ENCODE measurements at places on chromosomes 6 and 20.

- DNase-seq: no peak
Observed at GRCh38 chr6:32638532-32639219, 1.5 kb downstream of the HLA-DQA1 start.

GRCh38 chr20:36672991-36673390 lies 27.0 kb upstream of the SLA2 start:
- DNase-seq: no peak

DNA sequence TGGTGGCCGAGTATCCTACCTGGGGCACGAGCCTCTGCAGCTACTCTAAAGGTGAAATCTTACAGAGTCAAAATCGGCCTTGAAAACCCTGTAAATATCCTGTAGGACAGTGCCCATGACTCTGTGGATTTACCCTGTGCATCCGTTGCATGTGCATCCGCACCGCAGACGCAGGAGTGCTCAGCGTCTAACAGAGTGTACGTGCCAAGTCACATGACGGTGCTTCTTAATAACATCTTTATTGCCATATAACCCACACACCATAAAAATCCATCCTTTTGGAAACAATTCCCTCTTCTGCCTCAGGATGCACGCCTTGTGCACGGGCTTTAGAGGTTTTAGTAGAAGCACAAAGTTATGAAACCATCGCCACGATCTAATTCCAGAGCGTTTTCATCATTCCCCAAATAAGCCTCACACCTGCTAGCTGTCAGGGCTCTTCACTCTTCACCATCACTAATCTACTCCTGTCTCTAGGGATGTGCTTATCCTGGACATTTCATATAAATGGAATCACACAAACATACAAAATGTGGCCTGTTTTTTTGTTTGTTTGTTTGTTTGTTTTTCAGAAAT lies 384.5 kb upstream of the SULF2 start:
- DNase-seq: no peak

- DNase-seq: no peak
Observed at GRCh38 chr20:4435225-4435624, 286.5 kb upstream of the PRND start.

GRCh38 chr6:115643762-115644161 lies 416.9 kb downstream of the FRK start:
- peak; percentile 61 for DNase-seq

DNA sequence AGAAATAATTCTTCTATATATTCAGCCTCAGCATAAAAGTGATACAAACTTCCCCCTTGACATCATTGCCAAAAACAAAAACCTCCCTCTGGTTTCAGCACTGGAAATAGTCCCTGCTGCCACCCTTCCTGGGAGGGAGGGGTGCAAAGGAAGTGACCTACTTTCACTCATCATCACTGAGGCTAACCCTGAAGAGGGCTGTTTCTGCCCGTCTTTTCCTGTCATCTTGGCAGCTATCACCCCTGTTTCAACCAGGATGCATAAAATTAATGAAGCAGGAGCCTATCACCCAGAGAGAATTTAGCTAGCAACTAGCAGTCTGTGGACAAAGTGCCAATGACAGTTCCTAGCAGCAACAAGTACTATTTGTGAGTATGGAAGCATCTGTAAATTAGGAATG lies 397.8 kb downstream of the LAMA2 start:
- DNase-seq: no peak

DNA sequence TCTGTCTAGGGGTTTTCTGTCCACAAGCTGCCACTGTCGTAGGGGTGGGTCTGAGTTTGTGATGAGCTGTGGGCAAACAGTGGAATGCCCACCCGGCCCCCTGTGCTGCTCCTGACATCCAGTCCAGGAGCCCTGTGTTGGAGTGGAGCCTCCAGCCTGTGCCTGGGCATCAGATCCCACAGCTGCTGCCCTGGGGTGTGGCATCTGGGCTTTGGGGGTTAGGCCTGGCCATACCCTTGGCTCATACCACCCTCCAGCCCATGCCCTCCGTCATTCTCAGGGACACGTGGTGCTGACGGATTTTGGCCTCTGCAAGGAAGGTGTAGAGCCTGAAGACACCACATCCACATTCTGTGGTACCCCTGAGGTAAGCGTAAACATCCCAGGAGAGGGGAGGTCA lies 12.9 kb downstream of the SGK2 start:
- DNase-seq: no peak

DNA sequence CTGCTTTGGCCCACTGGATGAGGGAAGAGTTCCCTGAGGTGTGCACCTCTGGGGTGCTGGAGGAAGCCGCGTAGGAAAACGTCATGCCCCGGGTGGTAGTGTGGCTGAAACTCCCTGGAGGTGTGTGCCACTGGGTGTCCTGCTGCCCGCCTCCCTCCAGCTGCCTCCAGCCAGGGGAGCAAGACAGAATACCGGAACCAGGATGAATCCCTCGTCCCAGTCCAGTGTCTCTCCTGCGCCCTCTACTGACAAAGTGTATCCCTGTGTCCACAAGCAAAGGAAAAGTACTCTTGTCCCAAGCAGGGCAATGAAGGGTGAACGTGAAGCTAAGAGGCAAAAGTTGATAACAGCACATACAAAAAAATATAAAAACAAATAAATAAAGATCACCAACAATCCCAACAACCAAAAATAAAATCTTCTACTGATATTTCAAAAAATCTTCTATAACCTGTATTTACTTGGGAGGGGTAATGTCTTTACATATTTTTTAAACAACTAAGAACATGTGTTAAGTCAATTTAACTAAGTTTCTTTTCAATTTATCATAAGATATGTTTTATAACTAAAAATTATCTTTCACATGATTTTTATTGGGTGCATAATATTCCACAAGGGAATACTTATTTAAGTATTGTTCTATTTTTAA lies 437.6 kb downstream of the MAFB start:
- peak; percentile 68 for DNase-seq

DNA sequence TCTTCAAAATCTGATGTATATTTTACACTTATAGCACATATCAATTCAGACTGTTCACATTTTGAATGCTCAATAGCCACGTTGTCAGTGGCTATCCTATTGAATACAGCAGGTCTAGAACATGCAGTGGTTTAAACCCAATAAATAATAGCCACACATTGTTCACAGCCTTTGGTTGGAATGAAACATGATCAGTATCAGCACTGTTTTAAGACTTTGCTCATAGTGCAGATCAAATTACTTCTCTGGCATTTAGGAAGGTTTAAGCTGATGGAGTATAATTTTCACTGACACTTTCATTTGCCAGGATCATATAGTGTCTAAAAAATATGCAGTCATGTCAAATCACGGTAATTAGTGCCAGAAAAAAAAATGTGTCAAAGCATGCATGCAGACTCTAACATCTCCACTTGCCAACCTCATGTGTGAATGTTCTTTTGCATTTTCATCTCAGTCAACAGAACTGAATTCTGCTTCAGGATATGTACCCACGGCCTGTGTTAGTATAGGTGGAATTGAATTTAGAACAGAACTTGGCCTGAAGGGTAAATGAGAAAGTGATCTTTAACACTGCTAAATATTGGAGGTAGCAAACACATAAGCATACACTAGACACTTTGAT lies 184.1 kb downstream of the SLC24A3 start:
- no peak for DNase-seq

- DNase-seq: no peak
Observed at GRCh38 chr6:131755597-131755996, 44.8 kb upstream of the CTAGE9 start.

GRCh38 chr20:39282619-39283092 lies 320.5 kb downstream of the DHX35 start:
- DNase-seq: no peak

- DNase-seq: no peak
Observed at GRCh38 chr6:25457516-25457915, 178.3 kb downstream of the CARMIL1 start.

- DNase-seq: no peak
Observed at GRCh38 chr6:19478992-19479391, 358.2 kb upstream of the ID4 start.

DNA sequence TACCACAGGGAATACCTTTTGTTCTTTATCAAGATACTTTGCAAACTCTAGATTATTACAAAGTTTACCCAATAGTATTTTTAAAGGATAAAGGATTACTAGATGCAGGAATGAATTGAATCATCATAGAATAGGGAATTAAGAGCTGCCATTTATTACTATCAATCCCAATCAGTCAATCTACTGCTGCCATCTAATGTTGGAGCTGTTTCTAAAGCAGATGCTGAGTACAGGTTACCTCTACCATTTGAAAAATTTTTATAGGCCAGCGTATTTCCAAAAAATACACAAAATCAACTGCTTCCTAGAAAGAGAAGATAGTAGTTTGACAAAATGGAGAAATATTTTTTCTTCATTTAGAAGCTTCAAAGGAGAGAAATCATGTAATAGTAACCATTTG lies 520.4 kb downstream of the ADGRB3 start:
- DNase-seq: no peak

DNA sequence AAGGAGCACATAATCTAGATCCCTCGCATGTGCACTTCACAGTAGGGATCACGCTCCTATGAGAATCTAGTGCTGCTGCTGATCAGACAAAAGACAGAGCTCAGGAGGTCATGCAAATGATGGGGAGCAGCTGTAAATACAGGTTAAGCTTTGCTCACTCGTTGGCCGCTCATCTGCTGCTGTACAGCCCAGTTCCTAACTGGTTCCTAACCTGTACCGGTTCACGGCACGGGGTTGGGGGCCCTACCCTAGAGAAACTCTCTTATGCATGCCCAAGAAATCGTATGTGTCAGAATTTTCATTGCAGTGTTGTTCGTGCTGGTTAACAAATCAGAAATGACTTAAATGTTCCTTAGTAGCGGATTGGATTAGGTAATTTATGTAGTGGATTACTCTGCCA lies 116.1 kb downstream of the CDH26 start:
- DNase-seq: peak; percentile 28

DNA sequence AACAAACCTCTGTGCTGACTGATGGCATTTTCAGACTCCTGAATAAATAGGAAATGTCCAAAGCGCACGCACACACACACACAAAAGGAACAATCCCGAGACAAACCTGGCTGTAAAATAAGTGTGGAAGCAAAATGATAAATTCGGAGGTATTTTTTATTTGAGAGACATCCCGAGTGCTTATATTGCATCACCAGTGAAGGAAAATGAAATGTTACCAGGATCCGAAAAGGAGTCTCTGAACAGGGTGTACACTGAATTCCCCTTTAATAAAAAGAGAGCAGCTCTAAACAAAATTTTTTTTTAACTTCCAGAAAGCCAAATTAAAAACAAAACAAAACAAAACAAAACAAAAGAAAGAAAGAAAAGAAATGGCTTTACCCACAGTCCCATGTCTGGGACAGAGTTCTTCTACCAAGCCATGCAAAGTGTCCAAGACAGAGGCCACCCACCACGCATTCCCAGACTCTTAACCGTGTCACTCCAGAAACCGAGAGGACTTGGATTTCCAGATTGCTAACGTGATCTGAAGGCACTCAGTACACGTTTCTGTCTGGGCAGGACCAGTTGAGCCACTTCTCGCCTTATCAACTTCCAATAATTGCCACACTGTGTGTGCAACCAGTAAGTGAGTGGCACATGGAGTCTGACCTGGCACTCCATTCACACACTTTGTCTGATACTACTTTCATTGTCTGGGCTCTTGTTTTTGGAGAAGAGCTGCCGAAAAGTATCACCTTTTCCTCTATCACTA lies 817 bp downstream of the ME1 start:
- DNase-seq: peak; percentile 90

GRCh38 chr20:62984666-62985443 lies 21.9 kb downstream of the BHLHE23 start:
- DNase-seq: no peak

DNA sequence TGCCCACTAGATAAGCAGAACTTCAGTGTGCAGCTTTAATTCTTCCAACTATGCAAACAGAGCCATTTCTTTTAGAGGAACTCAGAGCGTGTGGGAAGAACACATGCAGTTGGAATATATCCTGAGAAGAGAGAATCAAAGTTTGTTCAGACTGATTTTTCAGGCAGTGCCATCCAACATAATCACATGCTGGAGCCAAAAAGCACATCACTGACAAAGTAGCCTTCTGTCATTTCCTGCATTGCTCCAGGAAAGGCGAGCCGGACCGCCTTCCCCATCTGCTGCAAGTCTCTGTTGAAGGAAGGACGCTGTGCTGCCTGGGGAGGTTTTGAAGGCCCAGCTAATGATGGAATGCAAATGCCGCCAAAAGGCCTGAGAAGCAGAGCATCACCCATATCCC lies 98.4 kb downstream of the DOK5 start:
- no peak for DNase-seq

DNA sequence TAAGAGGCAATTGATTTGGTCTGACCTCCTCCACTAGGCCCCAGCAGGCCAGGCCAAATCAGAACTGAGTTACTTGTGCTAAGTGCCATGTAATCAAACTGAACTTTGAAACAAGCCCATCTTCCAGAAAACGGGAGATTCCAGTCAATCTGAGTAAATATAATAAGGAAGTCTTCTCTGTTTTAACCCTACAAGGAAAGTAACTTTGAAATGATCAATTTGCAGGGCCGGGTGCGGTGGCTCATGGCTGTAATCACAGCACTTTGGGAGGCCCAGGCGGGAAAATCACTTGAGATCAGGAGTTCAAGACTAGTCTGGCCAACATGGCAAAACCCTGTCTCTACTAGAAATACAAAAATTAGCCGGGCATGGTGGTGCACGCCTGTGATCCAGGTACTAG lies 2.0 kb upstream of the SHLD1 start:
- DNase-seq: no peak

- no peak for DNase-seq
Observed at GRCh38 chr6:7953753-7954152, 43.2 kb upstream of the TXNDC5 start.

DNA sequence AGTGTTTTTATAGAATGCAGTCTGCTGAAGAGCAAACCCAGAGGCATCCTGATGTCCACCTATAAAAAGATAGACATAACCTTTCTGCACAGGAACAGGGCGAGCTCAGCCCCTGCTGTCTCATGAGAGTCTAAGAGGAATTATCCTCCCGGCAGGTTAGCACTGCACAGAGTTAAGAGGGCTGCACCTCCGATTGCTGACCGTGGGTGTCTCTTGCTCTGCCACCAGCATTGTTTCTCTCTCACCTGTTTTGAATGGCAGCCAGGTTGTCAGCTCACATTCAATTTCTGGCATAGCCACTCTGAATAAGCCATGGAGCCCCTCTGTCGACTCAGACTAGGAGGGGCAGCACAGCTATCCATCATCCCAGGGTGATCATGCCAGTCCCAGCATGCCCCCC lies 211.2 kb downstream of the PHACTR1 start:
- no peak for DNase-seq

DNA sequence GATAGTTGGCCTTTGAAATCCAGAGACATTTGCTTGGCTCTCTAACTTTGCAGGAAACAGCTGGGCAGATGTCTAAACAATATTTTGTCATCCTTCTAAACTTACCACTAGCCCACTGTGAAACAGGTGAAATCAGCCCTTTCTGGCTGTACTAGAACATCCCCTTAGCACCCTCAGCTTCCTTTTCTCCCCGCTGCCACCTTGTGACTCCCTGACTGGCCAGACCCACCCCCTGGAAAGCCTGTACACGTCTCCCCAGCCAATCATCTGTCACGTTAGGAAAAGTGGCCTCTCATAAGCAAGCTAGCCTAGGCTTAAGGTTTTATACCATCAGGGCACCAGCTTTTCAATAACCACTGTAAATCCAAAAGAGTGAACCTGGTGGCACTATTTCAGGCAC lies 88.6 kb upstream of the E2F3 start:
- DNase-seq: no peak

GRCh38 chr6:33114406-33114805 lies 38.6 kb downstream of the HLA-DPB1 start:
- DNase-seq: no peak
